ENCODE measurements at places on chromosomes 2 and 18. TPM values are rescaled to one million over a fixed set of nuclear protein-coding genes. Genes with fewer than 3 reads are reported as not detected.

The LYPD6B gene
- total RNA-seq: 7.7 TPM

The EIF2AK3 gene
- total RNA-seq: 16.6 TPM

The SULT1C4 gene
- total RNA-seq: not detected

The CAVIN2 gene
- 8.4 TPM for total RNA-seq

The IL36B gene
- not detected for total RNA-seq

All from foreskin keratinocyte (primary cell).